LHCN-M2 (cell line): ENCODE measurements at places on chromosomes 7 and 10. TPM values are rescaled to one million over a fixed set of nuclear protein-coding genes. Genes with fewer than 3 reads are reported as not detected.

Gene EGR2
- 0.13 and 0.46 TPM in 2 replicates for total RNA-seq

Gene COBL
- 0.46 and 0.83 TPM in 2 replicates for total RNA-seq

Gene MALRD1
- total RNA-seq: not detected in 2 replicates

Gene HOGA1
- 0.51 and 1.0 TPM in 2 replicates for total RNA-seq

Gene SPDYE9
- not detected in 2 replicates for total RNA-seq

Gene ELFN1
- total RNA-seq: not detected in 2 replicates

Gene SYT15B
- under 0.01 TPM in 1 of 2 replicates, not detected in the other for total RNA-seq

Gene KCNIP2
- 0.17 and 0.26 TPM in 2 replicates for total RNA-seq

Gene ERV3-1
- 13.7 and 19.3 TPM in 2 replicates for total RNA-seq

Gene ABCB1
- total RNA-seq: 0.29 and 0.38 TPM in 2 replicates

Gene PANK1
- total RNA-seq: 6.3 and 10.4 TPM in 2 replicates

Gene CUZD1
- total RNA-seq: 2.5 and 4.8 TPM in 2 replicates

Gene ZNF503
- 3.8 and 4.1 TPM in 2 replicates for total RNA-seq

Gene NKX2-3
- 0.19 TPM in 1 of 2 replicates, not detected in the other for total RNA-seq

Gene ZNF425
- 4.4 and 6.3 TPM in 2 replicates for total RNA-seq

Gene HMX2
- not detected in 2 replicates for total RNA-seq

Gene VSTM4
- 0.23 and 0.64 TPM in 2 replicates for total RNA-seq

Gene MUC12
- total RNA-seq: 2.1 and 2.8 TPM in 2 replicates

Gene MET
- 133 and 149 TPM in 2 replicates for total RNA-seq

Gene SCART1
- total RNA-seq: 0.57 and 1.0 TPM in 2 replicates

Gene HOXA7
- 4.5 and 8.3 TPM in 2 replicates for total RNA-seq

Gene ITPRID1
- not detected in 2 replicates for total RNA-seq

Gene NSUN6
- 7.2 and 9.3 TPM in 2 replicates for total RNA-seq

Gene NPTX2
- 3,060 and 3,846 TPM in 2 replicates for total RNA-seq

Gene SPACDR
- not detected in 2 replicates for total RNA-seq

Gene KIAA1549
- total RNA-seq: 2.5 and 3.3 TPM in 2 replicates

Gene LGI1
- total RNA-seq: not detected in 2 replicates

Gene PPIF
- 37.6 and 43.8 TPM in 2 replicates for total RNA-seq

Gene GRID2IP
- not detected in 2 replicates for total RNA-seq

Gene SLC18A3
- not detected in 2 replicates for total RNA-seq

Gene ATOH7
- 0.11 TPM in 1 of 2 replicates, not detected in the other for total RNA-seq

Gene MBL2
- total RNA-seq: not detected in 2 replicates

Gene RNF32
- 2.8 and 4.1 TPM in 2 replicates for total RNA-seq

Gene ADAMTS14
- total RNA-seq: 2.4 and 2.7 TPM in 2 replicates

Gene UPK3BL2
- total RNA-seq: 1.0 and 4.3 TPM in 2 replicates

Gene GUSB
- total RNA-seq: 24.8 and 45.4 TPM in 2 replicates

Gene AKR1C4
- total RNA-seq: not detected in 2 replicates

Gene CYP3A4
- 0.13 TPM in 1 of 2 replicates, not detected in the other for total RNA-seq

Gene ASB15
- total RNA-seq: not detected in 2 replicates

Gene CYP26C1
- not detected in 2 replicates for total RNA-seq

Gene ARHGEF35
- total RNA-seq: 0.13 and 0.46 TPM in 2 replicates

Gene SEMA3E
- 0.71 and 0.98 TPM in 2 replicates for total RNA-seq

Gene NYAP1
- 0.13 and 0.23 TPM in 2 replicates for total RNA-seq

Gene HGF
- 11.5 and 13.0 TPM in 2 replicates for total RNA-seq

Gene SEMA3C
- 104 and 136 TPM in 2 replicates for total RNA-seq

Gene POLL
- total RNA-seq: 9.4 and 10.2 TPM in 2 replicates

Gene RAB11FIP2
- 13.2 and 13.7 TPM in 2 replicates for total RNA-seq

Gene SAMD9
- 26.7 and 37.3 TPM in 2 replicates for total RNA-seq

Gene HACD1
- 39.8 and 44.3 TPM in 2 replicates for total RNA-seq

Gene ANKRD61
- 0.23 and 0.38 TPM in 2 replicates for total RNA-seq

Gene TLX1
- not detected in 2 replicates for total RNA-seq

Gene RASSF4
- total RNA-seq: 16.9 and 29.5 TPM in 2 replicates

Gene PALS2
- total RNA-seq: 20.3 and 22.8 TPM in 2 replicates

Gene HTR7
- 18.3 and 19.6 TPM in 2 replicates for total RNA-seq

Gene AKR1D1
- total RNA-seq: not detected in 2 replicates
